RWPE2 (cell line): ENCODE measurements at places on chromosomes 1 and 21.

GRCh38 chr21:34078915-34079314 is 5.5 kb downstream of the MRPS6 start:
- H3K36me3 ChIP-seq: peaks cover 41% of the 10 kb centered on the region
- H3K4me1 ChIP-seq: peaks cover 13% of the 10 kb centered on the region
- no peak overlapping the region for H3K4me3 ChIP-seq

GRCh38 chr1:242787968-242788367 is 263.5 kb upstream of the PLD5 start:
- H3K4me3 ChIP-seq: no peak overlapping the region
- peaks cover 6% of the 10 kb centered on the region for H3K27me3 ChIP-seq

GRCh38 chr21:44890338-44890931 is 16.9 kb upstream of the PTTG1IP start:
- peaks cover 2% of the 10 kb centered on the region for H3K27me3 ChIP-seq
- no peak overlapping the region for H3K27ac ChIP-seq
- H3K36me3 ChIP-seq: no peaks in the 10 kb centered on the region
- H3K4me1 ChIP-seq: no peaks in the 10 kb centered on the region

- H3K4me1 ChIP-seq: no peaks in the 10 kb centered on the region
- no peaks in the 10 kb centered on the region for H3K36me3 ChIP-seq
- no peak for DNase-seq
- H3K27ac ChIP-seq: no peak overlapping the region
- no peak overlapping the region for H3K4me3 ChIP-seq
These were observed 27.6 kb upstream of the KCNE2 start for GRCh38 chr21:34336245-34336644.

- peaks cover 7% of the 10 kb centered on the region for H3K4me1 ChIP-seq
- DNase-seq: no peak
- peak overlapping the region; percentile 91 for H3K4me3 ChIP-seq
- no peak overlapping the region for H3K27ac ChIP-seq
These were observed 2.0 kb upstream of the CAMTA1 start for GRCh38 chr1:6783221-6783620.

GRCh38 chr1:2229037-2229864 is 1.1 kb downstream of the SKI start:
- H3K27me3 ChIP-seq: no peaks in the 10 kb centered on the region
- peaks cover 9% of the 10 kb centered on the region; the same call in 1 of the 2 replicates for H3K36me3 ChIP-seq
- no peak for DNase-seq
- peaks cover 9% of the 10 kb centered on the region for H3K4me1 ChIP-seq

DNA sequence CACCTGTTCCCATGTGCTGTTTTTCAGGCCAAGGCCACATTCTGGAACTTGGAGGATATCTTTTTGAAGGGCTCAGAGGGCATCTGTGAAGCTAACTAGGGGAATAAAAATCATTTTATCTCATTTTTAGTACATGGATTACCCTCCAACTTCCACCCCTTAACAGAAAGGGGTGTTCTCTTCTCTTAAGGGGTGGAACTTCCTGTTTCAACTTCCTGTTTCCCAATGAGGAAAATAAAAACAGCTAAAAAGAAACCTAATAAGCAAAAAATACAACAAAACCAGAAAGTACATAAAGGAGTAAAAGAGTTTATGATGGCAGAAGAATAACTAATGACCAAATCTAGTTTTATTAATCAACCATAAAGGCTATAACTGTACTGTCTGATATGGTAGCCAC is 24.8 kb upstream of the SLC22A15 start:
- no peaks in the 10 kb centered on the region for H3K36me3 ChIP-seq
- no peaks in the 10 kb centered on the region for H3K27me3 ChIP-seq
- peaks cover 7% of the 10 kb centered on the region for H3K4me1 ChIP-seq
- H3K27ac ChIP-seq: no peak overlapping the region

DNA sequence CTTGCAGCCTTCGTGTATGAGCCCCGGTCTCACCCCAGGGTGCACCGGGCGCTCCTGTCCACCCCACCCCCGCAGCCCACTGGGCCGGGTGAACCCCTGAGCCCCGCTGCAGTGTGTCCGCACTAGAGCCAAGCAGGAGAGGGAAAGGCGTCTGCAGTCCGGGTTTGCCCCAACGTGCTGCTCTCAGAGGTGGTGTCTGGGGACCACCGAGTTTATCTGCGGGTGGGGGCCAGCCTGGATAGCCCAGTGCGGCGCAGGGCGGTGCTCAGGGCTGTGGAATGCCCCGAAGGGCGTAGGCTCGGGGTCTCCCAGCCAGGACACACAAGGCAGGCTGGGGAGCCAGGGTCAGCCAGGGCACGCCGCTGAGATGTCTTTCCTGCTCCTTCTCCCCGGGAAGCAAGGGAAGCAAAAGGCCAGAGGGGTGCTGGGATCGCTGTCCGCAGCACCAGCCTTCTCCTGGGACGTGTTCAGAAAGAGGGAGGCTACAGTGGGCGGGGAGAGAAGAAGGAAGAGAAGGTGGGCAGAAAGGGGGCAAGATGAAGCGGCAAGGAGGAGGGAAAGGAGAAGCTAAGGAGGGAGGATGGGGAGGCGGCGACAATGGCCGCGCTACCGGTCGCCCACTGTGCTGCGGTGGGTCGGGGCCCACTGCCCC is 56.6 kb downstream of the MAB21L3 start:
- H3K27ac ChIP-seq: no peak overlapping the region
- no peaks in the 10 kb centered on the region for H3K4me1 ChIP-seq
- no peaks in the 10 kb centered on the region for H3K27me3 ChIP-seq
- DNase-seq: no peak

DNA sequence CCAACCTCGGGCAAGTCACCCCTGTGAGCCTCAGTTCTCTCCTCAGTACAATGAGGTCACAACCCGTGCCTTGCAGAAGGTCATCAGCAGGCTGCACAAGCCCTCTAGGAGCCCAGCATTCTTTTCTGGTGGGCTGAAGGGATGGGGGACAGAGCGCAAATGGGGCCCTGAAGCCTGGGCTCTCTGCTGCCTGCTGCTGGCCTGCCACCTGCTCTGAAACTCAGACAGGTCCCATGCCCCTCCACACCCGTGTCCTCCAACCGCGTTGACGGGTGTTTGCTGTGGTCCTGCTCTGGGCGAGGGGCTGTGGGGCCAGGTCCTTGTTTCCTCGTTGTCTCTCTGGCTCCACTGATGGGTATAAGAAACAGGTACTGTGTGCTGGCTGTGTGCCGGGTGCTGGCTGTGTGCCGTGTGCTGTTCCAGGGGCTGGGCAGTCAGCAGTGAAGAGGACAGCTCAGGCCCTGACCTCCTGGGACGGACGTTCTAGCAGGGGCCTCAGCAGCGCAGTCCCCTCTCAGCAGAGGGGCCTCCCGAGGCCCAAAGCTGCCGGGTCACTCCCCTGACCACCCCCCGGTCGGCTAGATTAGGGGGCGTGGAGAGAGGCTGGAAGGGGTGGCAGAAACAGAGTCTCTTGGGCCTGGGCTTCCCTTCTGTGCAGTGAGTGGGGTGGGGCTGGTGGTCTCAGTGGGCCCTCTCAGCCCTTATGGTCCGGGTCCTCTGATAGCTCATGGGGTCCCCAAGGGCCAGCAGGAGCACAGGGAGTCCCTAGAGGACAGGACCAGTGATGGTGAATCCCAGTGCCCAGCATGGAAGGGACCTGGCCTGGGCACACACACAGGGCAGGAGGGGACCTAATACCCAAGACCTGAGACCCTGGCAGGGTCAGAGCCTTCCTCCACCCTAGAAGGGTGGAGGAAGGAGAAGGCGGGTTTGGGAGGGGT is 42.1 kb downstream of the DMRTB1 start:
- H3K27me3 ChIP-seq: no peaks in the 10 kb centered on the region
- H3K36me3 ChIP-seq: no peaks in the 10 kb centered on the region
- DNase-seq: no peak
- no peak overlapping the region for H3K27ac ChIP-seq
- no peak overlapping the region for H3K4me3 ChIP-seq
- H3K4me1 ChIP-seq: no peaks in the 10 kb centered on the region

DNA sequence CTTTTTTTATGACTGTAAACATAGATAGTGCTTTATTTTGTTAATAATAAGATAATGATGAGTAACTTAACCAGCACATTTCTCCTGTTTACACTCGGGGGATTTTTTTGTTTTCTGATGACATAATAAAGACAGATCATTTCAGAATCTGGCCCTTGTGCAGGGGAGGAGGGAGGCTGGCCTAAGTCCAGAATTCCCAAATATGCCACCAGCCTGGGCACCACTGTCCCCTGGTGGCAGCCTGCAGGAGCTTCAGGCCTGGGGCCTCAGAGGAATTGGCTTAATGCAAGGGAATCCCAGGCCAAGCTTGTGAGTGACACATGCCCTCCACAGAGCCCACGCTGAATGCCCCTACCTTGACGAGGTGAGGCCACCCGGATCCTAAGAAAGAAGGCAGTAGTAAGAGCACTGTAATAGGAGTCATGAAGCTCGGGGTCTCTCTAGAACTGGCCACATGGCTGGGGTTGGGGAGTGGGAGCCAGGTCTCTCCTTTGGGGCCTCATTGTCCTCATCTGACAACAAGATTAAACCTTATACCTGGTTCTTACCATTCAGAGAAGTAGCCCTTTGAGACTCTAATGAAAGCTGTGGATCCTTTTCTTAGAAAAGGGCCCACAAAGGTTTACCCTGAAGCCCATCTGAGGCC is 24.1 kb downstream of the ETNK2 start:
- peaks cover 31% of the 10 kb centered on the region for H3K4me1 ChIP-seq
- peak overlapping the region; percentile 83 for H3K27ac ChIP-seq
- H3K4me3 ChIP-seq: no peak overlapping the region
- H3K27me3 ChIP-seq: no peaks in the 10 kb centered on the region

DNA sequence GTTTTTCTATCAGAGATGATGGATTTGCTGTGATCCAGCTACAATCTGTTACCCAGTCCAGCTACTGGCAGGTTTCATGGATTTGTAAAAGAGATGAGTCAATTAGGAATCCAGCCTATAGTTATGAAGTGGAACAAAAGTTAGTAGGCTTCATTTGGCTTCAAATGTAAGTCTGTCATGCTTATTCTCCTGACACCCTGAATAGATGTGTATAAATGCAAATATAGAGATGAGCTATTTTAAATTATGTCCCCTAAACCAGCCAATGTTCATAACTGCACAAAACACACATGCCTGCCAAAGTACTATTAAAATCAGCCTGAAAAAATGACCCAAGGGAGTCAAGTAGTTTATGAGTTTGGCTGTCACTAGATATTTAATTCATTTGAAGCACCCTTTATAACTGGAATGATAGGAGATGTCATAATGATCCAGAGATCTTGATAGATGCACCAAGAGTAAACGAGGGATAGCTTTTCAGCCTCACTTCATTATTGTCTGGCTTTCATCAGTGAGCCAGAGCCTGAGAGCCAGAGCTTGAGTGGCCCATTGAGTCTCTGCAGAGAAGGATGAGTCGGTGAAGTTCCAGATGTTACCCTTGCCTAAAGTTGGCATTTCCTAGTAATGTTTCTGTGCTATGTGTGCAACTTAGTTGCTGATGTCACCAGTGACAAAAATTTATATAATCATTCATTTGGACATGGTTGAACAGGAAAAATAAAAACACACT is 11.8 kb upstream of the NTMT2 start:
- no peak for DNase-seq
- no peak overlapping the region for H3K27ac ChIP-seq
- H3K4me1 ChIP-seq: no peaks in the 10 kb centered on the region
- no peaks in the 10 kb centered on the region for H3K36me3 ChIP-seq
- no peak overlapping the region for H3K4me3 ChIP-seq

- H3K4me1 ChIP-seq: peaks cover 7% of the 10 kb centered on the region
- no peak overlapping the region for H3K27ac ChIP-seq
- no peaks in the 10 kb centered on the region for H3K27me3 ChIP-seq
- H3K36me3 ChIP-seq: 0 out of 2 replicates have a peak, but pooled peaks cover 12% of the 10 kb centered on the region
These were observed 143.5 kb downstream of the PEX14 start for GRCh38 chr1:10617931-10618885.

GRCh38 chr1:9404117-9404914 is 111.6 kb downstream of the SPSB1 start:
- no peaks in the 10 kb centered on the region for H3K4me1 ChIP-seq
- H3K27ac ChIP-seq: no peak overlapping the region

DNA sequence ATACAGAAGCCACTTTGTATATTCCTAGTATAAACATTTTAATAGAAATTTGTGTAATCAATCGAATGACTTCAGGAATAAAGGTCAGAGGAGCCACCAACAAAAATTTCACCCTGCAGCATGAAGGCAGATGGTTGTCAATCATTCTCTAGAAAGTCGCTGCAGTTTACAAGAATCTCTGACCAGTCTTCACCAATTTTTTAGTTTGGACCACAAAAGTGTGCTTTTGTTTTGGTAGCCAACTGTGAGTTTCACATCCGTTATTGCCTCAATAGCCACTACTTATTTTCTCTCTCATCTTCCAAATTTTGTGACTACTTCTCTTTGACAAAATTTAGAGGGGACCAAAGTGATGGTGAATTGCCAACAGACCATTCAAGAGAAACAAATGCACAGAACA is 1155.6 kb downstream of the AMY1C start:
- peaks cover 3% of the 10 kb centered on the region for H3K27me3 ChIP-seq
- H3K27ac ChIP-seq: no peak overlapping the region
- no peak for DNase-seq
- no peak overlapping the region for H3K4me3 ChIP-seq
- H3K36me3 ChIP-seq: no peaks in the 10 kb centered on the region
- no peaks in the 10 kb centered on the region for H3K4me1 ChIP-seq

DNA sequence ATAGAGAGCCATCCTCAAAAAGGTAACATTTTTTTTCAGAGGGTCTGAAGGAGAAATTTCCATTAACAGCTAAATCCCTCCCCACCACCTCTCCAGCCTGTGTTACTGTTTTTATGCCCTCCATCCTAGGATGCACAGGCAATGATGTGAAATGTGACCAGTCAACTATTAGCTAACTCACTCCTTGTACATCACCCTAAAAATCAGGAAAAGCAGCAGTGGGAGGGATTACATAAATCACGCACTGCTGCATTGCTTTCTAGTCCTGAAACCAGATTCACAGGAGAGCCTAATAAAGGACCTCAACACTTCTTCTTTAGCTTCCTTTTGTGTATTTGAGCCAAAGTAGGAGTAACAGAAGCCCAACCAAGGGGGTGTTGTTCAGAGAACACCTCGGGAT is 66.3 kb downstream of the LMO4 start:
- H3K4me1 ChIP-seq: peaks cover 30% of the 10 kb centered on the region
- no peak overlapping the region for H3K4me3 ChIP-seq
- DNase-seq: no peak
- no peak overlapping the region for H3K27ac ChIP-seq
- no peaks in the 10 kb centered on the region for H3K36me3 ChIP-seq
- no peaks in the 10 kb centered on the region for H3K27me3 ChIP-seq

GRCh38 chr1:228794173-228794572 is 58.9 kb downstream of the RHOU start:
- H3K27ac ChIP-seq: no peak overlapping the region
- H3K27me3 ChIP-seq: no peaks in the 10 kb centered on the region
- H3K4me3 ChIP-seq: no peak overlapping the region
- no peaks in the 10 kb centered on the region for H3K36me3 ChIP-seq
- H3K4me1 ChIP-seq: no peaks in the 10 kb centered on the region

- no peaks in the 10 kb centered on the region for H3K36me3 ChIP-seq
- DNase-seq: no peak
- H3K27me3 ChIP-seq: no peaks in the 10 kb centered on the region
- no peaks in the 10 kb centered on the region for H3K4me1 ChIP-seq
- no peak overlapping the region for H3K4me3 ChIP-seq
- H3K27ac ChIP-seq: no peak overlapping the region
These were observed 184.1 kb upstream of the RNPC3 start for GRCh38 chr1:103341377-103341880.

GRCh38 chr21:25369524-25370300 is 237.6 kb downstream of the MRPL39 start:
- H3K27ac ChIP-seq: peak overlapping the region; percentile 96
- H3K4me3 ChIP-seq: no peak overlapping the region
- no peak for DNase-seq
- no peaks in the 10 kb centered on the region for H3K36me3 ChIP-seq

- no peak overlapping the region for H3K4me3 ChIP-seq
- H3K4me1 ChIP-seq: peaks cover 16% of the 10 kb centered on the region
- DNase-seq: no peak
- H3K27ac ChIP-seq: peak overlapping the region; percentile 46
- no peaks in the 10 kb centered on the region for H3K27me3 ChIP-seq
These were observed 42.9 kb upstream of the IFFO2 start for GRCh38 chr1:18999359-18999758.
